ENCODE measurements at places on chromosomes 12 and 14. TPM values are rescaled to one million over a fixed set of nuclear protein-coding genes. Genes with fewer than 3 reads are reported as not detected.
A peak's percentile ranks its signal among the peaks of the same experiment; 100 is the strongest.

SNW1 gene
- total RNA-seq = 92.1 TPM

DDX23 gene
- 154 TPM for total RNA-seq

FOXN4 gene
- not detected for total RNA-seq

MIP gene
- total RNA-seq = not detected

MSRB3 gene
- not detected for total RNA-seq

CDH24 gene
- 1.3 TPM for total RNA-seq

USP44 gene
- 5.6 TPM for total RNA-seq

DNA sequence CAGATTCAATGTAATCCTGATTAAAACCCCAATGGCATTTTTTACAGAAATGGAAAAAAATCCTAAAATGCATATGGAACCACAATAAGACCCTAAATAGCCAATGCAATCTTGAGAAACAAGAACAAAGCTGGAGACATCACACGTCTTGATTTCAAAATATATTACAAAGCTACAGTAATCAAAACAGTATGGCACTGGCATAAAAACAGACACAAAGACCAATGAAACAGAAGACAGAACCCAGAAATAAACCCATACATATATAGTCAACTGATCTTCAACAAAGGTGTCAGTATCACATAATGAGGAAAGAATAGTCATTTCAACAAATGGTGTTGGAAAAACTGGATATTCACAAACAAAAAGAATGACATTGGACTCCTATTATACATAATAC, 9.4 kb upstream of the ABCC9 start:
- no peaks in the 10 kb centered on the region for H3K4me1 ChIP-seq
- H3K27ac ChIP-seq = no peak overlapping the region
- H3K4me3 ChIP-seq = no peak overlapping the region
- no peak for DNase-seq

- H3K4me1 ChIP-seq = peaks cover 28% of the 10 kb centered on the region
- H3K27ac ChIP-seq = peak overlapping the region; percentile 60
- no peaks in the 10 kb centered on the region for H3K36me3 ChIP-seq
- no peaks in the 10 kb centered on the region for H3K27me3 ChIP-seq
Measured at GRCh38 chr12:55729819-55730818, 1.3 kb upstream of the CD63 start.

- no peaks in the 10 kb centered on the region for H3K27me3 ChIP-seq
- no peak overlapping the region for H3K4me3 ChIP-seq
- H3K27ac ChIP-seq = no peak overlapping the region
Measured at GRCh38 chr12:94265539-94265938, 117.2 kb downstream of the PLXNC1 start.

- H3K27ac ChIP-seq = peak overlapping the region; percentile 48
- no peaks in the 10 kb centered on the region for H3K36me3 ChIP-seq
- DNase-seq = peak; percentile 42
- no peak overlapping the region for H3K4me3 ChIP-seq
Measured at GRCh38 chr12:127162902-127163301, 1104.1 kb upstream of the TMEM132C start.

DNA sequence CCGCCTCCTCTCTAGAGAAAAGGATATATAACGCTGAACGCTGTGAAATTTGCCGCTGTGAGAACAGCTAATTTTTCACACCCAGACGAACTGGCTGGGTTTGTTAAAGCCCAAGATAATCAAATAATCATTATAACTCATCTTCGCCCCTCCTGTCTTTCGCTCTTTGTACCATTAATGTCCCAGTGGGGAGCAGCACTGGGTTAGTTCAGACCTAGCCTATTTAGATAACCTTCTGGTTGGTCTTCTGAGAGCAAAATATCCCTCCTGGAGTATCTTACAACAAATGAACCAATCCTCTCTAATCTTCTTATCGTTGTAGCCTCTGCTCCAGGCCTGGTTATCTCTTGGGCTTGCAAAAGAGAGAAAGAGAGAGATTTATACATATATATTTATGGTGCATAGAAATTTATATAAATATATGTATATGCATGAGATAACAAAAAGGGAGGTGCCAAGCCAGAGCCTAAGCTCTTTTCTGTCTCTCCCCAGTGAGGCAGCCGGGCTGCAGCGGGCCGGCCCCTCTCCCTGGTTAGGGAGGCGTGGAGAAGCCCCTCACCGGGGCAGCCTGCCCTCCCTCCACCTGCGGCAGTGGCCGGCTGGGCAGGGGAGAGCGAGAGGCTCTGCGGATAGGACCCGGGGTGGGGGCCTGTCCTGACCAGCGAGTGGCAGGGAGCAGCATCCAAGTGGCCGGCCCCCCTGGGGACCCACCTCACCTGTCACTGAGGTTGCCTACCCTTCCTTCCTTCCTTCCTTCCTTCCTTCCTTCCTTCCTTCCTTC, 202.0 kb upstream of the LHX5 start:
- no peaks in the 10 kb centered on the region for H3K4me1 ChIP-seq
- no peak overlapping the region for H3K27ac ChIP-seq
- H3K4me3 ChIP-seq = no peak overlapping the region
- DNase-seq = no peak

DNA sequence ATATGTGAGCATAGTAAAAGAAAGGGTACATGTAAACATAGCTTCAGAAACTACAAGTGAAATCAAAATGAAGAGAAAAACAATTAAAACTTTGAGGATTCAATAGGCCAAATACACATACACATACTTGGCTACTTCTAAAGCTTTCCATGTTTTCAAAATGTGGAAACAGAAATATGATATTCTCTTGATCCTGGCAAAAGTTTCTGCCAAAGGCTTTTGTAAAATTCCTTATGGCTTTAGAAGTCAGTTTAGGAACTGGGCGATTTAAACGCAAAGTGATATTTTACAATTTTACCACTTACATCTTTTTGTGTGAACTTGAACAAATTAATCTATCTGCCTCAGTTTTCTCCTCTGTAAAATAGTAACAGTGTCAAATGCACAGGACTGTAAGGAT, 756.4 kb downstream of the C12orf50 start:
- no peaks in the 10 kb centered on the region for H3K4me1 ChIP-seq
- H3K36me3 ChIP-seq = no peaks in the 10 kb centered on the region
- no peak for DNase-seq
- no peak overlapping the region for H3K27ac ChIP-seq
- no peaks in the 10 kb centered on the region for H3K27me3 ChIP-seq

DNA sequence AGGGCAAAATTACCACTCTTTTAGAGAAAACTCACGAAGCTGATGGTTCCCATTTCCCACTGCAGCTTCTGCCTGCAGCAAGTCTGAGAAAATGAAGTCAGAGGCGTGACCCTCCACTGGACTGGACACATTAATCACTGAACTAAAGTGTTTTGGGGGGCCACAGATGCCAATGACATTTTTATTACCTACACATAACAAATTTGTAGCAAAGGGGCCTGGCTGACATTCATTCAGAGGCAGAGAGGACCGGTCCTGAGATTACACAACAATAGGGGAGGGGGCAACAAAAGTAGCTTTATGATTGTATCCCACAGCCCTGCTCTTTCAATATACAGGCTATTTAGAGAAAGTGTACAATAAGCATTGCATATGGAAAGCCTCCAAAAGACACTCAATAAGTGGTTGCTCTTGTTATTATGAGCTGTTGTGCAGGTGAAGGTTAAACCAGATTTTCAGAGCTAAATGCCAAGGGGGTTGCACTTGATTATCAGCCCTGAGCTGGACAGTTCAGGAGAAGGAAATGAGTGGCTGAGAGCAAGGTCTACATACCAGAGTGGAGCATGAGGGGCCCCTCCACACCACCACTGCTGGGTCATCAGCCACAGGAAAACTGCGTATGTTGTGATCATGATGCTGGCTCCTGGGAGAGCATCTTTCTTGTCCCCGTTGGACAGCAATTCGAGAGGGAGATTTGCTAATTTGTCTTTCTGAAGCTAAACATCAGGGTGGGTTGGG, 41.5 kb upstream of the CCDC60 start:
- H3K27ac ChIP-seq = no peak overlapping the region
- no peaks in the 10 kb centered on the region for H3K27me3 ChIP-seq
- no peaks in the 10 kb centered on the region for H3K36me3 ChIP-seq
- H3K4me1 ChIP-seq = no peaks in the 10 kb centered on the region

DNA sequence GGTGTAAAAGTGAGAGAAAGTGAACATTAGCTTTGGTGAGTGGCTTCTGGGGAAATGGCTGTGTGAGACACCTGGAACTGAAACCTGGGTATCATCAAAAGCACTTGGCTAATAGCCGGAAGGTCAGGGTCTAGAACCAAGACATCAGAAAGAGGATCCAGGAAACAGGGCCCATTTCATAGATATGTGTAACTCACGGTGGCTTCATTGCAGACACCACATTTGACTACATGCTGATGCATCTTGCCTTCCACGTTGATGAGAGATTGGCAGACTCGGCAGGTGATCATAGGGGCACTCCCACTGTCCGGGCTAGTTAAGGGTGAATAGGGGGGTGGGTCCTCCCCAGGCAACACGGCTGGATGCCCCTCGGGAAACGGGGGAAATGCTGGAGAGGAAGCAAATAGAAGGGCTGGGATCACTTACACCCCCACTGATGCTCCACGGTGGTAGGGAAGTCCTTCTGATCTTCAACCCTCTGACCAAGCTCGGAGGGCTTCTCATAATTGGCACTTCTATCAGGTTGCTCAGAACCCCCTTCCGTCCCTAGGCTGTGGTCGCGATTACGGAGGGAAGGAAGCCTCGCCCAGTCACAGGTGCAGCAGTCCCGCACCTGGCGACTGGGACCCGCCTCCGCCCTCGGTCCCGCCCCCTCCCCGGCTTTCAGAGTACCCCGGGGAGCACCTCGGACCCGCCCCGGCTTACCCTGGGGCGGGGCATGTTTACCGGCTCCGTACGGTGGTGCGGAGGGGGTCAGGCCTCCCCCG, 593 bp downstream of the PIP4P1 start:
- H3K27ac ChIP-seq = peak overlapping the region; percentile 86
- H3K36me3 ChIP-seq = peaks cover 44% of the 10 kb centered on the region
- peaks cover 47% of the 10 kb centered on the region for H3K4me1 ChIP-seq
- peak overlapping the region; percentile 76 for H3K4me3 ChIP-seq

GRCh38 chr14:51564460-51564859, 87.2 kb upstream of the FRMD6 start:
- H3K27ac ChIP-seq = no peak overlapping the region
- H3K4me1 ChIP-seq = peaks cover 8% of the 10 kb centered on the region
- no peaks in the 10 kb centered on the region for H3K36me3 ChIP-seq

- no peaks in the 10 kb centered on the region for H3K27me3 ChIP-seq
- H3K36me3 ChIP-seq = no peaks in the 10 kb centered on the region
- H3K4me1 ChIP-seq = peaks cover 25% of the 10 kb centered on the region
- no peak overlapping the region for H3K27ac ChIP-seq
- H3K4me3 ChIP-seq = no peak overlapping the region
Measured at GRCh38 chr12:64566831-64567517, 43.3 kb upstream of the RASSF3 start.

- H3K36me3 ChIP-seq = no peaks in the 10 kb centered on the region
- H3K27me3 ChIP-seq = no peaks in the 10 kb centered on the region
- no peaks in the 10 kb centered on the region for H3K4me1 ChIP-seq
- H3K4me3 ChIP-seq = no peak overlapping the region
- DNase-seq = no peak
Measured at GRCh38 chr12:15505616-15506015, 183.3 kb downstream of the PTPRO start.

GRCh38 chr12:69341328-69341727, 6.9 kb upstream of the LYZ start:
- H3K36me3 ChIP-seq = no peaks in the 10 kb centered on the region
- H3K27ac ChIP-seq = no peak overlapping the region
- H3K27me3 ChIP-seq = no peaks in the 10 kb centered on the region
- no peak for DNase-seq

- no peaks in the 10 kb centered on the region for H3K27me3 ChIP-seq
- no peak for DNase-seq
- no peak overlapping the region for H3K4me3 ChIP-seq
- no peaks in the 10 kb centered on the region for H3K36me3 ChIP-seq
Measured at GRCh38 chr12:16385782-16386646, 38.6 kb downstream of the MGST1 start.

DNA sequence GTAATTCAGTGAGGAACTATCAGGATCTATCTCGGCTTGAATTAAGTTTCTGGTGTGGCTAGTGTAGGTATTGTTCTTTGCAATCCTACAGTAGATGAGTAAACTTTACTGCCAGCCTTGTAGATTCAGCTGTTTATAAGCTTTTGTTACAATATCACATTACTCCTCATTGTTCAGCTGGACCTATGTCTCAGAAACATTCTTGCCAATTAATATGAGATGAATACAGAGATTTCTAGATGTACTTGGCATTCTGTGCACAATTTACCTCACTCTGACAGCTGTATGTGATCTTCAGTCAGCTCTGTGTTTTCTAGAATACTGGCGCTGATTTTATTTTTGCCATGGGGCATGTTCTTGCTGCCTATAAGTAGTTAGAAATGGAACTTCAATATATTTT, 55.7 kb downstream of the METTL25 start:
- H3K36me3 ChIP-seq = no peaks in the 10 kb centered on the region
- no peak overlapping the region for H3K27ac ChIP-seq
- no peaks in the 10 kb centered on the region for H3K27me3 ChIP-seq
- H3K4me3 ChIP-seq = no peak overlapping the region
- DNase-seq = peak; percentile 7

DNA sequence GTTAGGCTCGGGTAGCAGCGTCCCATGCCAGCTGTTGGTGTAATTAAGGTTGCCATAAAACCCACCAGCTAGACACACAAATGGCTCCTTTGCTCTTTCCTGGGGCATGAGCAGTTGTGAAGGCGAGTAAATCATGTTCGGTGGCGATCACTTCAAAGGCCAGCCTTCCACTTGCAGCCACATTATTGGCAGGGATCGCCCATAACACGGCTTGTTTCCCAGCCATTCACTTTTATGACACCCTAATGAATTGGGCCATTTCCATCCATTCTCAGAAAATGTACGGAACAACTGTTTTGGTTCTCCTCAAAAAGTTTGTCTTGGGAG, 63.4 kb downstream of the BEGAIN start:
- no peaks in the 10 kb centered on the region for H3K27me3 ChIP-seq
- no peaks in the 10 kb centered on the region for H3K4me1 ChIP-seq
- H3K4me3 ChIP-seq = no peak overlapping the region
- DNase-seq = no peak
- no peak overlapping the region for H3K27ac ChIP-seq
- peaks cover 6% of the 10 kb centered on the region for H3K36me3 ChIP-seq

DNA sequence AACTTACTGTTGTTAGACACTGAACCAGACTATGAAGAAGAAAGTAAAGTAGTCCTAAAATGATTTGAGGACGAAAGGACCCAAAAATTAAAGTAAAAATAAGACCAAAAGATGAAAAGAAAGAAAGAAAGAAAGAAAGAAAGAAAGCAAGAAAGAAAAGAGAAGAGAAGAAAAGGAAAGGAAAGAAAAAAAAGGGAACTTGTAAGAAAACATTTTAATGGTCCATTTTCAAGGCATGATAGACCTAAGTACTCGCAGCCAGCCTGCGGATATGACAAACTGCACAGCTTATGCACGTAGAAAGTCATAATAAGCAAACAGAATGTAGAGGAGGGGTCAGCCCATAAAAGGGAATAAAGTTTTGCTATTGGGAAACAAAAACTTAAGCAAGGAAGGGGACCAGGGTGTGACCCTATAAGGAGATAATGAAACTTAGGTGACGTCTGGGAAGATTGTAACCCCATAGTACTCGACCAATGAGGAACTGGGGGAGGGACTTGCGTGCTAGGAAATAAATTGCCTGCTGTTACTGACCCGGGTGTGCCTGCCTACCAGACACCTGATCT, 59.7 kb downstream of the APOBEC1 start:
- no peaks in the 10 kb centered on the region for H3K27me3 ChIP-seq
- H3K4me1 ChIP-seq = no peaks in the 10 kb centered on the region
- H3K36me3 ChIP-seq = no peaks in the 10 kb centered on the region

GRCh38 chr12:77007476-77007875, 57.9 kb downstream of the E2F7 start:
- no peak for DNase-seq
- H3K36me3 ChIP-seq = no peaks in the 10 kb centered on the region
- H3K27ac ChIP-seq = no peak overlapping the region
- no peaks in the 10 kb centered on the region for H3K27me3 ChIP-seq
- H3K4me1 ChIP-seq = no peaks in the 10 kb centered on the region

- H3K27me3 ChIP-seq = no peaks in the 10 kb centered on the region
- no peak overlapping the region for H3K4me3 ChIP-seq
- no peaks in the 10 kb centered on the region for H3K36me3 ChIP-seq
Measured at GRCh38 chr12:71469258-71469750, 29.7 kb downstream of the LGR5 start.

Data from CD4-positive, alpha-beta memory T cell (primary cell).